Skeletal muscle cell (primary cell): ENCODE measurements at places on chromosomes 1 and 21.
A peak's percentile ranks its signal among the peaks of the same experiment; 100 is the strongest.

DNA sequence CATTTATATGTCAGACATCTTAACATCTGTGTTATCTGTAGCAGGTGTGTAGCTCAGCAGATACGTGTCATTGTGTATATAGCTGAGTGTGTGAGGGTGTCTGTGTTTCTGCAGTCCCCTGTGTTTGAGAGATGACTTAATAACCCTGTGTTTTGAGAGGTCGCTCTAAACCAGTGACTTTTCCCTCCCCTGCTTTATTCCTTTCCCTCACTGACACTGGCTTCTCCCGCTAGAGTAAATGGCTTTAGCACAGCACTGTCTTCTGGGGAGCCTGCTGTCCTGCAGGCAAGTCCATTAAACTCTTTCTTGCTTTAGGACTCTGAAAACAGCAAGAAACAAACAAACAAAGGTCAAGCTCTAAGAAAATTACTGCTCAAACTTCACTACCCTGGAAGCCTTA lies 53.0 kb downstream of the VANGL1 start:
- DNase-seq, result no peak

DNA sequence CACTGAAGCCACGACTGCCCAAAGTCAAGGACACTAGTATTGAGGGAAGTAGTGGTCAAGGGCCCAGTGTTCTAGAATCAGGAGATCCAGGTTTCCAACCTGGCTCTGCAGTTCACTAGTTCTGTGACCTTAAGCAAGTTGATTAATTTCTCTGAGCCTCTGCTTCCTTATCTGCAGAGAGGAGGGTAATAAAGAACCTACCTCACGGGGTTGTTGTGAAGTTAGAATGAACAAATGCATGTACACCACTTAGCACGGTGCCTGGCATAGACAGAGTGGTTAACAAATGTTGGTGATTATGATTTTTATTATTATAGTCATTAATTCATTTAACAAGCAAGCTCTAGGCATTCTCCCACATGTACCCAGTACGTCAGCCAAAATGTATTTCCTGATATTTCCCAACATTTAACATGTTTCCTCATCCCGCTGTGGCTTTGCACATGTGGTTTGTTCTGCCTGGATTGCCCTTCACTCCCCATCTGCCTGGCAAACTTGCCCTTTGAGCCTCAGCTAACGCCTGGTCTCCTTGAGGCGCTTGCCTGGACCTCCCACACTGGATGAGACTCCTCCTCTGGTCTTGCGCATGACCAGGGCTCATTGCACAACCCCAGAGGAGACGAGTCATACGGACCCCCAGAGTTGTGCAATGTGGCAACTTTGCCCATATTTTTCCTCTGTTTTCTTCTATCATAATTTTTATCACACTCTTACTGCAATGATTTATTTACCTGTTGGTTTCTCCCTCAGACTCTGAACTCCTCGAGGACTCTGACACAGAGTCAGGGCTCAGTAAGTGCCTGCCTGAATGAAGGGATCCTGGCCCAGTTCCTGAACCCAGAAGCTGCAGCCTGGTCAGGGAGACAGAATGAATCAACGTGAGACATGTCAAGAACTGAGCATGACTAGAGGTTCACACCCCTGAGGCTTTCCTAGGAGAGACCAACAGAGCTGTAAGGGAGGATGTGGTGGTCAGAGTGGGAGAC lies 20.7 kb upstream of the MFSD2A start:
- DNase-seq, result peak; percentile 98

DNA sequence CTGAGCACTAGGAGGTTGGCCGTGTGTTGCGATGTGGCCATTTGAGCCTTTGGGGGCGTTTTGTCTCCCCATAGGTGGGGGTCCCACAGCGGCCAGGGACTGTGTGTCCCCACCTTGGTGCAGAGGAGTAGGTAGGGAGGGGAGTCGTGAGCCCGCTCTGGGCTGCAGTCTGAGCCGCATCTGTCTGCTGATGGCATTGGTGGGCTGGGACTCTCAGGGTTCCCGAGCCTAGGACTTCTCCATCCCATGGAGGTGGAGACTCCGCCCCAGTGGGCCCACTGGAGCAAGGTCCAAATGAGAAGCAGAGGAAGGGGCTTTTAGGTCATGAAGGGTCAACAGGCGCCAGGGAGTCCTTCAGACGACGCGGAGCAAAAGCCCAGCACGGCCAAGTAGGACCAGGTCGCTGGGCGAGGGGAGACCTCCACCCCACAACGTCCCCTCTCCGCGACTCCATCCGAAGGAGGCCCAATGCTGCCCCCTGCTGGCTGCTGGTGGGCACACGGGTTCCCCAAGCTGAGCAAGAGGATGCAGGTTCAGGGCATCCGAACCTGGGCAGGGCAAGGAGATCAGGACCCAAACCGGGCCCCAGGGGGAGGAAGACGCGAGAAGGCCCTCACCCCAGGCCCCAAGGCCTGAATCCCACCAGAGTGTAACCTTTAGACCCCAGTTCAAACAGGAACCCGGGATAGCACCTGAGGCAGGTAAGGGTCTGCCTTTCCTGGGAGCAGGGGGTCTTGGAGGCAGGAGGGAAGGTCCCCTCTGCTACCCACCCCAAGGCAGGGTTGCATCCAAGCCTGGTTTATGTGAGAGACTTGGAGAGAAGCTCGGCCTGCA lies 14.9 kb downstream of the TTC34 start:
- no peak for DNase-seq

GRCh38 chr1:42891465-42892138 lies 45.2 kb downstream of the ZNF691 start:
- no peak for DNase-seq

- DNase-seq, result no peak
These were observed 1.5 kb downstream of the MX1 start for GRCh38 chr21:41427556-41427955.

GRCh38 chr1:204025917-204026707 lies 46.8 kb upstream of the SOX13 start:
- no peak for DNase-seq

- no peak for DNase-seq
These were observed 13.3 kb upstream of the SPOCD1 start for GRCh38 chr1:31828926-31829690.

- DNase-seq, result no peak
These were observed 35.6 kb downstream of the SMYD2 start for GRCh38 chr1:214316593-214316992.

DNA sequence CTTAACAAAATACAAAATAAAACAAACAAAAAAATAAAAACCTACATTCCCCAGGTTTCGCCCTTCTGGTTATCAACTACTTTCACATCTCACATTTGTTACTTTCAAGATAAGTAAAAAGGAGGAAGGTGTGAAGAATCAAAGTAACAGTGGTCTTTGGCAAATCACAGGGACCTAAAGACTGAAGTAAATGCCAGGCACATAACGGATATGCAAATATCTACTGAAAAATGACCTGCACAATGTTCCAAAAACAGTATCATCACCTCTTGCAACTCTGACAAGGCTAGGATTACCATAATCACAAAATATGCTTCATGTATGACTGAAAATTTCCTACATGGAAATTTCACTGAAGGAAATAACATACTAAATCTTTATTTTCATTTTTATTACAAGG lies 29.3 kb downstream of the COP1 start:
- no peak for DNase-seq

- DNase-seq, result peak; percentile 10
These were observed 23.5 kb upstream of the RSBN1 start for GRCh38 chr1:113835686-113836290.

DNA sequence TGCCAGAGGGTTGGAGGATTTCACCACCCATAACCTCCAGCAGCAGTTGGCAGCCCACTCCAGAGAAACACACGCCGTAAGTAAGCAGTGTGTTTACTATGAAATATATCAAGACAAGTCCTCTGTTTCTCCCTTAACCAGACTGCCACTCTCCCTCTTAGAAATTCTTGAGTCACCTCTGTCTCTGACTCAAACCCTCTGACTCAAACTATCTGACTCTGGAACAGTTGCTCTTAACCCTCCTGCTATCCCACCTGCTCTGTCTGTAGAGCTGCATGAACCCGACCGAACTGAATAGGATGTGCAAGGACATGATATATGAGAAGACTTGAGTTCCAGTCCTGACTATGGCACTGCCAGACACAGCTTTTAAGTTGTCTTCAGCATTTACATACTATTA lies 14.1 kb downstream of the INPP5B start:
- peak; percentile 41 for DNase-seq

DNA sequence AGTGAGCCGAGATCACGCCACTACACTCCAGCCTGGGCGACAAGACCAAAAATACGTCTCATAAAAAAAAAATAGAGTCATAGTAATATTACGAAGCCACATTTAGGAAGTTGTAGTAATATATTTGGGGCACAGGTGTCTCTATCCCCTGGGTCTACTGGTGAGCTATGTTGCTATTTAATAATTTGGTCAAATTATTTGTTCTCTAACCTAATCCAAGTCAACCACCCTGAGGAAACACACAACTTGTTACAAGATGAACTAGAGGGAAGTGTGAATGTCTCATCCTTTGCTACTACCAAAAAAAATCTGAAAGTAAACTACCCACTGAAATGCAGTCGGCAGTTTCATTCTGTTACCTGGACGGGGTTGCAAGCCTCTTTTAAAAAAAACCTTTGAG lies 35.3 kb downstream of the RGS8 start:
- DNase-seq, result no peak

- no peak for DNase-seq
These were observed 16.9 kb upstream of the ECE1 start for GRCh38 chr1:21307210-21307609.
